ENCODE measurements at places on chromosomes 5 and 9.

GRCh38 chr5:122085041-122085440 is 7.0 kb upstream of the LOX start:
- DNase-seq = no peak

GRCh38 chr5:154791535-154791934 is 36.4 kb downstream of the LARP1 start:
- no peak for DNase-seq

DNA sequence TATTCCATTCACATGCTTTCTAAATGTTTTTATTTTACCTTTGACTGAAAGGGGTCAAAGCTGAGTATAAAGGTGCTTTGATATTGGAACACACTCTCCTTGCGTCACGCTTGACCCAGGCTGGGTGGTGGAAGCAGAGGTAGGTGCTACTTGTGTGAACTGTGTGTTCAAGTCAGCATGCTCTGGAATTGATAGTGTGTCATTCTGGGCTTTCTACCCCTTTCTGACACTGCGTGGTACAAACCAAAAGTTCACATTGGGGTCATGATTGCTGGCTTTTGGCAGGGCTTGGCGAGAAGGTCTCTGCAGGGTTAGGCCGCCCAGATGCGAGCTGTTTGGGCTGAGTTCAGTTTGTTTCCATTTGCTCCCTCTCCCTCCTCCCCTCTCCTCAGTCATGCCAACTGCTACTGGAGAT is 131.8 kb downstream of the ADAMTSL1 start:
- DNase-seq = peak; percentile 5

- DNase-seq = no peak
These were observed 825.4 kb upstream of the CDH6 start for GRCh38 chr5:30368064-30368463.

DNA sequence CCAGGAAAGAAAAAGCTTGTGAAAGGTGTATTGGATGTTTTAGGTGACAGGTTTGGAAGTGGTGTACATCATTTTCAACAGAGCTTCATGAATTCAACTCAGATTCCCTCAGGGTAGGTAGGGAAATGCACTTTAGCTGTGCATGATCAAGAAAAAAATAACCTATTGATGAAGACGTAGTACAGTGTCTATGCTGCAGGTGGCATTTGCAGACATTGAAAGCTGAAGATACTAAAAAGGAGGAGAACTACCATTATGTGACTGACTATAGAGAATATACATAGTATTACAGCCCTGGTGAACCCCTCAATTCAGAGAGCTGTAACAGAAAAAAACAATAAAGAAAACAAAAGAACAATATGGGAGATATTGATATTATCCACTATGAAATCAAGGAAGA is 2344.7 kb upstream of the ACO1 start:
- peak; percentile 0 for DNase-seq

DNA sequence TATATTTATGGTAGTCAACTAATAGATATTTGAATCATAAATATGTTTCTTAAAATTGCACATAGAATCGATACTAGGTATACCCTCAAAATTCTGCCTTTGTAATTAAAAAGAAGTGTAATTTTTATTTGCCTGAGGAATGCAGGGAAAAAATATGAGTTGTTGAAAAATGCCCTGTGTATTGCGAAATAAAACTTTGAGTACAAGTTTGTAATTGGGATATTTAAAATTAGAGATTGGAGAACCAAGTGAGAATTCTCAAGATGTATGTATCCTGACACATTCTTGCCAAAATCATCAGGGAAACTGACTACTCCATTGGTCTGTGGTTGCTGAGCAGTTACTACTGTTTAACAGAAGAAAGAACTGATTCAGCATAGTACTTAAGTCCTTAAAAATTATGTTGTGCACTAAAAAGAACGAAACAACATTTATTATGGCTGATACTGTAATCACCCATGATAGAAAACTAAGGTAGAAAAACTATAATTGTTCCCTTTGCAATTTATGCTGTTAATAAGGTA is 36.0 kb downstream of the ST8SIA4 start:
- no peak for DNase-seq

DNA sequence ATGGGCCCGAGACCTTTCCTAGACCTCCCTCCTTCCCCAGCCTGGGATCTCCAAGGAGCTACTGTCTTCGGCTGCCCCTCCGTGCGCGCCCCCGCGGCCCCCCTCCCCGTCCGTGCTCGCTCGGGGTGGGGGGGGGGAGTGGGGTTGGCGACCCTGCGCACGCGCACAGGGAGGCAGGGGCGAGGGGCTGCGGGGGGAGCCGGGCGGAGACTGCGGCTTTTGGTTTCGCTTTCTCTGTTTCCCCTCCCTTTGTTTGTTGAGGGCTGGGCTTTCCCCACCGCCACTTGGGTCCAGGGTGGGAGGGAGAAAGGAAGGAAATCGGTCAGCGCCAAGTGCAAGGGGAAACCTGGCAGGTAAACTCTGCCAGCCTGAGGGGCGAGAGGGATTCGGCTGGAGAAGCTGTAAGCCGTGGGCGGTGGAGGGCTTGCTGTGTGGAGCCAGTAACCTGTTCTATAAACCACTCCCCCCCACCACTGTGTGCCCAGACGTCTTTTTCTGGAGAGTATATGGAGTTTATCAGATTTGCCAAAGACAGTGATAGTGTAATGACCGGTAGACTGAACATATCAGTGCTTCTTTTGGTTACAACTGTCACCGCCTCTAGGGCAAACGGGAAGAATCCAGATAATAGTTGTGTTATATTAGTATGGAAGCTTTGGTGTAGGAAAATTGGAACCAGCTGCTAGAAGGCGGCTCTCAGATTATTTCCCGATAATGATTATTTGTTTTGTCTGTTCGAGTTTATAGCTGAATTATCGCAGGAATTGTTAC is 684 bp downstream of the DNAJA1 start:
- peak; percentile 6 for DNase-seq

DNA sequence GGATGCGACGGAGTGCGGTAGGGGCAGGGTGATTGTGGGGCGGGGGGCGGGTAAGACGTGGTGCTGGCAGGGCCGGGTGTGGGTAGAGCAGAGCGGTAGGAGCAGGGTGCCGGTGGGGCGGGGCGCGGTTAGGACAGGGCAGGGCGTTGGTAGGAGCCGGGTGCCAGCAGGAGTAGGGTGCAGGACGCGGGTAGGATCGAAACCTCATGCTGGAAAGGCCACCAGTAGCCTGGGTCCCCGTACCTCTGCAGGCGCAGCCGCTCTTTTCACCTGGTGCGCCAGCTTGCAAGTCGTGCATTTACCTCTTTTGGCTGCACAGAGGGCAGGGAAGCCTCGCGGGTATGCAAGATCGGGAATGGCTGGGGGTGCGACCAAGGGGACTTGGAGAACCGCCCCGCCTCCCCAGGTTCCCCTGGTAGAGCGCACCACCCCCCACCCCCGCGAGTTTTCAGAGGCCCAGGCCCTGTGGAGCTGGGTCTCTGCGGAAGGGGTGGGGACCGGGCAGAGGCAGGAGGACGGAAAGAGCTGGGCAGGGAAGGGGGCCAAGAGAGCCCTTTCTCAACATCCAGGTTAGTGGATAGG is 104.8 kb upstream of the SIMC1 start:
- no peak for DNase-seq

GRCh38 chr5:178413988-178414387 is 176.2 kb downstream of the COL23A1 start:
- DNase-seq = peak; percentile 28

DNA sequence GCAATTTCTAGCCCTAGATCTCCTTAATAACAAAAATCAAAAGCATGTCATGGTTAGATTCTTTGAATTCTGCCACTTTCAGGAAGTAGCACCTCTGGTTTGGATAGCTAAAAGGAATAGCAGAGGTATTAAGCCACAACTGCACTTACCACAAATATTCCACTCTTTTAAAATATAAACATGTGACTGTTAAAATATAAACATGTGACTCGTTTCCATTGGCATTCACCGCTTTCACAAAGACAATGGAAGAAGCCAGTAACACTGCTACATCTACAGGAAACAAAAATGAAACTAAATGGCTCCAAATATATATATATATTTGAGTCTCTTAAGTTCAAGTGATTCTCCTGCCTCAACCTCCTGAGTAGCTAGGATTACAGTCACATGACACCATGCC is 222.9 kb downstream of the ARL15 start:
- DNase-seq = no peak

DNA sequence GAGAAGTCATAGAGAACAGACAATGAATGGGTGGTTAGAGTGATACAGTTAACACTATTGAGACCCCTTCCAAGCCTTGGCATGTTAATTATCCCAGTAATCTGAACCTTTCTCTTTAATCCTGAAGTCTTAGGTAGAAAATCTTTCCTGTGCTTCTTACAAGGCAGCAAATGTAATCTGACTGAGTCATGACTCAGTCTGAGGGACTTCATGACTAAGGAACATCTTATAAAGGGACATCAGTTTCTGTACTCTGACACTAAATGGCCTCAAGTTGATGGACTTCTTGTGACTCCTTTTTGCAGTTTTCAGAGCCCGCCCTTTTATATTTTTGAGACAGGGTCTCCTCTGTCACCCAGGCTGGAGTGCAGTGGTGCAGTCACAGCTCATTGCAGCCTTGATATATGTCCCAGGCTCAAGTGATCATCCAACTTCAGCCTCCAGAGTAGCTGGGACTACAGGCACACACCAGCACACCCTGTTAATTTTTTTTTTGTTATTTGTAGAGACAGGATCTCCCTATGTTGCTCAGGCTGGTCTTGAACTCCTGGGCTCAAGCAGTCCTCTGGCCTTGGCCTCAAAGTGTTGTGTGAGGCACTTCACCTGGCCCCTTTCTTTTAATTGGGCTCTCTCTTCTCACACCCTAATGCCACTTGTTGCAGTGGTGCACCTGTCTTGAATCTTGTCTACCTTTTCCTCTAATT is 9.5 kb downstream of the EXOSC3 start:
- DNase-seq = no peak

DNA sequence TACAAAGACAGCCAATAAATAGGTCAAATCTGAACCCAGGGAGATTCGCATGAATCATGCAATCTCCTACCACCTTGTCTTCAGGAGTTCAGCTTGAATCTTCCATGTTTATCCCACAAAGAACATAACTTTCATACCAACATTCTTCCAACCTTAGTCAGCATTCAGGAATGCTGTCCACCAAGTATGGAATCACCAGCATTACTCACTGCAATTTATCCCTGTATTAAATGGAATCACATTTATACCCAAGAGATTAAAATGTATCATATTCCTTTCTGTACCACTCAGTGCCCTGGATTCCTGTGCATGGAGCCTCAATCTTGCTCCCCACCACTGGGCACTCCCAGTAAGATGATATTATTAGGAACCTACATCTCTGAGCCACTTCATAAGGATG is 162.6 kb downstream of the GLIS3 start:
- no peak for DNase-seq

DNA sequence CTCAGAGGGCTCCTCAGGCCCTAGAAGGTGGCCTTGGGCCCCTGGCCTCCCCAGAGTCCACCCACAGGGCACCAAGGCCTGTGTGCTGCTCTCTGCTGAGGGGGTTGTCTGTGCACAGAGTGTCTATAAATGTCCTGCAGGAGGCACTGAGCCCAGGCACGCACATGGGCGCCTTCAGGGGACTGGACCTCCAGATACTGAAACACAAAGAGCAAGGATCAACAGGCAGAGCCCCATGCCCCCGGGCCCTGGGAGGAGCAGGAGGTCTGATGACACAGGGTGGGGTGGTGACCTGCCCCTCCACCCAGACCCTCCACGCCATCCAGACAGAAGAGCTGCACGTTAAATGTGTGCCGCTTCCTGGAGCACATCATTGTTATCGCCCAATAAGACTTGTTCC is 64.6 kb upstream of the SIMC1 start:
- no peak for DNase-seq

- DNase-seq = no peak
These were observed 9.3 kb downstream of the CCNI2 start for GRCh38 chr5:132756542-132756941.

DNA sequence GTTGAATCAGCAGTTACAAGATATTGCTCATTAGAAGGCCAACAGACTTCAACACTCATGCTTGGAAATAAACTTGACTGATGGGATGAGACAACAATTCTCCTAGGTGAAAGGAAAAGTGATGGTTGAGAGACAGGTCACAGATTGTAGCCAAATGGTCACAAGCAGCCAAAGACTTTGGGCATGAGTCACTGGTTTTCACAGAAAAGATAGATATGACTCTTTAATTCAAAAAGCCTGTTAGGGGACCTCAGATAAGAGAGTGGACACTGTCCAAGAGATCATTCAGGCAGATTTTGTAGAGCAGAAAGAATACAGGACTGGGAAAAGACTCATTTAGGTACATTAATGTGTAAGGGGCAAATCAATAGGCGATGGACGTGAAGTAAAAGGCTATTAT is 982.5 kb downstream of the MAT2B start:
- no peak for DNase-seq

GRCh38 chr5:18032744-18033143 is 398.5 kb downstream of the TAF11L14 start:
- DNase-seq = no peak

GRCh38 chr5:176722757-176723156 is 75.5 kb downstream of the TSPAN17 start:
- peak; percentile 23 for DNase-seq

DNA sequence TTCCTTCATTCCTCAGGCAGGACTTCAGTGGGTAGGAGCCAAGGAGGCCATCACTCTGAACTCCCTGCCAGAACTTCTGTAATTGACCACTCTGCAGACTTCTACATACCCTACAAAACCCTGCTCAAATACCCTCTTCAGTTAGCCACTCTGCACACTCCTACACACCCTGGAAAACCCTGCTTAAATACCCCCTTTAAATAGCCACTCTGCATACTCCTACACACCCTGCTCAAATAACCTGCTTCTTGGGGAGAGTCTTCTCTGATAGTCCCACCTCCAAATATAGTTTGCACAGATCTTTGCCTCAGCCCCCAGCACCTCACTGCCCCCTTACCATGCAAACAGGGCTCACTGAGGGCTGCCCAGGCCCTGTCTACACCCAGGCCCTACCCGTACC is 18.6 kb upstream of the CARD19 start:
- DNase-seq = no peak

- DNase-seq = peak; percentile 24
These were observed 75.6 kb upstream of the SLC44A1 start for GRCh38 chr9:105168870-105169319.

GRCh38 chr9:133560311-133560710 is 25.8 kb downstream of the ADAMTSL2 start:
- no peak for DNase-seq

GRCh38 chr5:103021314-103021713 is 98.6 kb downstream of the GIN1 start:
- DNase-seq = no peak

DNA sequence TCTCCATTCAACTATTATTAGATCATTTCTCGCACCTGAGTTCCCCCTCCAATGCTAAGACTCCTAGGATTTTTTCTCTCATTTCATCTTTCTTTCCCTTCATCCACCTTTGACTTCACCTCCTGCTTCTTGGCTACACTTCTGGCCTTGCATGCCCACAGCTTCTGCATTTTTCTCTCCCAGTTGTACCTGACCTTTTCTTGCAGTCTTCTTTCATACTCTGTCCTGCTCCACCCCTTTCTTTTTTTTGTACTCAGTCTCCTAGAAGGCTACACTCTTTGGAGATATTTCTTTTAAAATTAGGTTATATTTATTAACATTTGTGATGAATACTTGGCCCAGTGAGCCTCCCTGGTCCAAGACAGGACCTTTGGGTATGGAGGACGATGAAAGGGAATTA is 190.4 kb downstream of the DEPDC1B start:
- DNase-seq = no peak
